ENCODE measurements at places on chromosomes 5 and 9.

GRCh38 chr5:118791926-118792734 is 196.2 kb downstream of the DTWD2 start:
- no peak for DNase-seq

GRCh38 chr9:34079181-34079580 is 30.5 kb upstream of the UBAP2 start:
- DNase-seq, result no peak

GRCh38 chr5:171762021-171762608 is 23.5 kb upstream of the SMIM23 start:
- no peak for DNase-seq

DNA sequence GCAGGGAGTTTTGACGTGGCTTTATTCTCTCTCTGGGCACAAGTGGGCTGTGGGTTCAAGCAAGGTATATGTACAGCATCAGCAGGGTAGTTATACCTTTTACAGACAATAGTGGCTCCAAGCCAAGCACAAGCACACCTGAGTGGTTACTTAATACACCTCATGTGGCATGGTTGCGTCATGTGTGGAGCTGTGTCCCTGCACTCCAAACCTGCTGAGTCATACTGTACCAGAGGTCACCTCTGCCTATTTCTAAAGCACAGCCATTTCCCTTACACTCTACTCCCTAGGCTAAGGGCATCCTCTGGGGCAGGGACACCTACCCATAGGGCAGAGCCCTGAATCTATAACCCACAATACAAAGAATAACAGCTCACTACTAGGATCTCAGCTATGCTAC is 147.3 kb downstream of the OSTF1 start:
- no peak for DNase-seq

All from activated CD4-positive, CD25-positive, alpha-beta regulatory T cell treated with anti-CD3 and anti-CD28 coated beads, Interleukin-2, amount 50 U/mL, for 72 hours (primary cell).